CD8-positive, alpha-beta T cell (primary cell): ENCODE measurements at places on chromosomes 6 and 20.

- no peak for DNase-seq
Observed at GRCh38 chr6:82611751-82612150, 248.1 kb downstream of the TPBG start.

DNA sequence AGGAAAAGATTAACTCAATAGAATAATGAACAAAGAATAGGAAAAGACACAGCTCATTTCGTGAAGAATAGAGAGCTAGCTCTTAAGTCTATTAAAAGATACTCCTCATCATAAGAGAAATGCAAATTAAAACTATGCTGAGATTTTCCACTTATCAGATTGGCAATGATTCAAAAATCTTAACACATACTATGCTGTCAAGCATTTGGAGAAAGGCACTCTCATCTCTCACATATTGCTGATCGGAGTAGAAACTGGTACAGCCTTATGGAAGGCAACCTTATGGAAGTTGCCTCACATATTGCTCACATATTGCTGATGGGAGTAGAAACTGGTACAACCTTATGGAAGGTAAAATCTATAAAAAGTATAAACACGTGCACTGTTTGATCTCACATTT, 21.4 kb upstream of the PLAGL1 start:
- no peak for DNase-seq

DNA sequence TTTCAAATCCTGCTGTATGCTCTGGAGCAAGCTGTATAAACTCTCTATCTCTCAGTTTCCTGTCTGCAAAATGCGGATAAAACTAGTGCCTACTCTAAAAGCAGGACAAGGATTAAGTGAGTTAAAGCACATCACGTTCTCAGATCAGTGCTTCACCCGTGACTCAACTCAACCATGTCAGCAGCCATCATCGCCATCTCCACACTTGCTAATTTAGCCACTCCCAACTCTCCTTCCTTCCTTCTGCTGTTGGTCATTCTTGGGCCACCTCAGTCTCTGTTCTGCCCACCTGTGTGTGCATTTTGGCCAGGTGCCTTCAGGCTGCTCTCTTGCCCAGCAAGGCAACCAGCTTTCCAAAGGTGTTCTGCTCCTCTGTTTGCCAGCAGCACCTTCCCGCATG, 260.0 kb upstream of the CDYL start:
- DNase-seq = no peak

- DNase-seq = peak; percentile 33
Observed at GRCh38 chr20:63441136-63442099, 31.0 kb downstream of the KCNQ2 start.

DNA sequence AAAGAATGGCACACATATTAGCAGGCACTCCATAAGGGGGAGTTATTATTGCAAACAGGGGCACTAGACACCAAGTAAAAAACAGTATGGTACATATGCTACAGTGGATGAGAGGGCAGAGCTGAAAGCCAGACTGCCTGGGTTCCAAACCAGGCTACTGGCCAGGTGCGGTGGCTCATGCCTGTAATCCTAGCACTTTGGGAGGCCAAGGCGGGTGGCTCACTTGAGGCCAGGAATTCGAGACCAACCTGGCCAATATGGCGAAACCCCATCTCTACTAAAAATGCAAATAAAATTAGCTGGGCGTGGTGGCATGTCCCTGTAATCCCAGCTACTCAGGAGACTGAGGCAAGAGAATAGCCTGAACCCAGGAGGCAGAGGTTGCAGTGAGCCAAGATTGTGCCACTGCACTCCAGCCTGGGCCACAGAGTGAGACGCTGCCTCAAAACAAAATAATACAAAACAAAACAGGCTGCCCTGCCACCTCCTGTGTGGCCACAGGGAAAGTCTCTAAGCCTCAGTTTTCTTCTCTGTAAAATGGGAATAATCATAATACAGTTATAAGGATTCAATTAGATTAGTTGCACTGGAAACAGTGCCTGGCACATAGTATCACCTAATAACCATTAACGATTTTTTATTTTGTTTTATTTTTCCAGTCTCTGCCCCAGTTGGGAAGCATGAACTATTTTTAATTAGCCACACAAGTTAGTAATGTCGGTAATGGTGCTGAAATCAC, 7.5 kb upstream of the TTPAL start:
- no peak for DNase-seq

DNA sequence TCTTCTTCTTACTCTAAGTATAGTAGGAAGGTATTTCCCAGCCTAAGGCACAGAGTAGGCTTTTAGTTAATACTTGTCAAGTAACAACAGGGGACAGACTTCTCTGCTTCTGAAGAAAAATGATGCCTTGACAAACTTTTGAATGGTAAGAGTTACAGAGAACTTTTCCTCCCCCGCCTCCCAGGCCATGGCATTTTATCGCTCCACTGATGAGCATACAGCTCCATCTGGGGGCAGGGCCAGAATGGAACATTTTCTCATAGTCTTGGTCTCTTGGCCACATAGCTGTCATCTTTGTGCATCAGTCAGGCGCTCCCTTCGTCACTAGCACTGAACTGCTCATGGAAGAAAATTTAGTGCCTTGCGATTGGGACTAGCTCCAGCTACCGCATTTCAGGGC, 1066.8 kb upstream of the CITED2 start:
- DNase-seq = no peak

DNA sequence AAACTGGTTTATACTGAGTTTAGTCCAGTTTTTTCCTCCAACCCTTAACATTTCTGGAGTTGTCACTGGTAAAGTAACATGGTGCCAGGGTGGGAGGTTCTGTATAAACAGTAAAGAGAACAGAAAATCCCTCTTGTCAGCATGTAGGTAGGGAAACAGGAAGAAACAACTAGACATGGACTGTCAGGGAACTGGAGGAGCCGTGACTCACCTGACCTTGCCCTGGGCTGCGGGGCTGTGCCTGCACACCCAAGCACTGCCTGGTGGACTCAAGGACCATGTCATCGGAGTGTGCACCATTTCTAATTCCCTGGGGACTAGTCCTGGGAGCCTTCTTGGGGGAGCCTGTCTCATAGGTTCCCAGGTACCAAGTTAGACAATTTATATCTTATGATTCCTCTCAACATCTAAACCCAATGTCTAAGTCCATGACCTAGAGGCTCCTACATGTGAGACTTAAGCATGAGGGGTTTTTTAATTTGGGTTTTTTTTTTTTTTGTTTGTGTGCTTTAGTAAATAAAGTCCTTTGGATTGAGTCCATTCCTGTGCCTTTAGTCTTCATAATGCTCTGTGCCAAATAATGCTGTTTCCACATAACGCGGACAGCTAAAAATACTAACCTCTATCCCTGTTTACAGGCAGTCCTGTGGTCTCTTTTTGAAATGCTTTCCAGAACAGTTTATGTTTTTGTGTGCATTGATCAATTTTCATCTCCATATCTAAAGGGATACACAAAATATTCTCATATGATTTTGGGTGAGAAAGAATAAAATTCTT, 136.9 kb upstream of the SUPT3H start:
- DNase-seq = no peak

- no peak for DNase-seq
Observed at GRCh38 chr6:116015983-116016382, 44.7 kb downstream of the FRK start.
